ENCODE measurements at places on chromosomes 3 and 15. TPM values are rescaled to one million over a fixed set of nuclear protein-coding genes. Genes with fewer than 3 reads are reported as not detected.

The KCNMB3 gene
- 1.0 TPM for polyA plus RNA-seq

The IL17RE gene
- polyA plus RNA-seq = 6.4 TPM

The CD96 gene
- polyA plus RNA-seq = 4.9 TPM

The RLBP1 gene
- not detected for polyA plus RNA-seq

The SKOR1 gene
- not detected for polyA plus RNA-seq

The ZNF280D gene
- 12.5 TPM for polyA plus RNA-seq

The NR2E3 gene
- 0.10 TPM for polyA plus RNA-seq

The EXOG gene
- 2.2 TPM for polyA plus RNA-seq

Data from adipose tissue (tissue), 3 donors.